ENCODE measurements at places on chromosomes 7 and 10.

DNA sequence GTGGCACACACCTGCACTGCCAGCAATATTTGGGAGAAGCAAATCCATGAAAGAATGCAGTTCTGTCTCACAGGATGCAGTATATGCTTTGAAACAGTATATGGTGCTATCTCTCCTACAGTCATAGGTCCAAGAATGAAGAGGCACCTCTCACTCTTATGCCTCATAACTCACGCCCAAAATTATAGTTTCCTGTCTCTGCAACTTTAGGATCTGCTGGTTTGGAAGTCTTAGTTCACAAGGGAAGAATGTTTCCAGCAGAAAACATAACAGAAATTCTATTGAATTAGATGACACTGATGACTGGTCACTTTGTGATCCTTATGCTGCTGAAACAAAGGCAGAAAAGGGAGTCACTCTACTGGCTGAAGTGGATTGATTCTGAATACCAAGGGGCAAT, 5.7 kb downstream of the C10orf67 start:
- no peak for DNase-seq

GRCh38 chr10:12782537-12782936, 219.0 kb downstream of the CCDC3 start:
- DNase-seq, result peak; percentile 28

- no peak for DNase-seq
These were observed 245.5 kb downstream of the DYNC1I1 start for GRCh38 chr7:96017877-96018276.

GRCh38 chr10:73744664-73744975, 448 bp downstream of the SEC24C start:
- DNase-seq, result peak; percentile 43

DNA sequence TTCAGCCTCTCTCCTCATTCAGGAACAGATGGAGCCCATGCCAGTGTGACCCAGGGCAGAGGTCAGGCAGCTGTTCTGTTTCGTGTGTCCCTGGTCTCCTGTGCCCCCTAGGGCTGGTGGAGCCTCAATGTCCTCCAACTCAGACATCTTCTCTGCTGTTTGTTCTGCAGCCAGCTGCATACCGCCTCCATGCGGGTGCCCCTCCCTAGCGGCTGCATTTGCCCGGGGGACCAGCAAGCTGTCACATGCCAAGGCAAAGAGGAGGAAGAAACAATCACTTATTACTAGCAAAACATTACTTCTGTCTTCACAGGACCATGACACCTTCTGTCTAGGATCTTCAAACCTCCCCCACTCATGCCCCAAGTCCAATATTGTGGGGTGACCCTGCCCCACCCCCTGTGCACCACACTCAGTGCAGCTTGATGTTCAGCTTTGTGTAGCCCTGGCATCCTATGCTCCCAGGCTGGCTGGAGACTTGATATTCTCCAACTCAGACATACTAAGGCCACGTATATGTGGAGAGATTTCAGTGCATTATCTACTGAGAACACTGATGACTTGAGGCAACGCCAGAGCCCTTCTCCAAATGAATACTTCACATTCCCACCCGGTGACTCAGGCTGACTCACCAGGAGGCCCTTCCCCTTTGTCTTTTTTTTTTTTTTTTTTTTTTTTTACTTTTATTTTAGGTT, 188.9 kb downstream of the SKIDA1 start:
- no peak for DNase-seq

DNA sequence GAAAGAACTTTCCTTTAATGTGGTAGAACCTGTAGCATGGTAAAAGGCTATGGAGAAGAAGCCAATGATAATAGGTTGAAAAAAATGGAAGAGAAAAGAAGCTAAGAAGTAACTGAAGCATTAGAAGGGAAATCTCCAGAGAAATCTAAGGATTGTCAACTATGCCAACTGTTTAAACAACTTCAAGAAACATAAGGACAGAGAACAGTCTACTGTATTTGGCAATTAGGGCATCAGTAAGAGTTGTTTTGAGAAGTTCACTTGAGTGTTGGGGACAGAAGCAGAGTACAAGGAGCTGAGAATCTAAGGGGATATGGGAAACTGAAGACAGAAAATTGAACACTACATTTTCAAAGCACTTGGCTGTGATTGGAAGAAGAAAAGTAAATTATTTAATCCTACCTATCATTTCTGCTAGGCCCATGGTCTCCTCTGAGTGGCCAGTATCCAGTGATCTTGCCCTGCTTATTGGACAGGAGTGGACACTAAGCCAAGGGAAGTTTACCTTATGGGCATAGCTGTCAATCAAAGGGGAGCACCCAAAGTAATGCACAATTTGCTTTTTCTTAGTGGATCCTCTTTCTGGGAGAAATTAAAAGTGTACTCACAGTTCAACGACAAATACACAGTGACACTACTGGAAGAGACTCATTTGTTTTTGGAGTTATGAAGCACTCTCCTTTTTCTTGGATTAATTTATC, 56.4 kb upstream of the CCDC71L start:
- DNase-seq, result no peak
